ENCODE measurements at places on chromosomes 13 and 19. TPM values are rescaled to one million over a fixed set of nuclear protein-coding genes. Genes with fewer than 3 reads are reported as not detected.

Gene OR7C1
- total RNA-seq, result not detected

Gene ETHE1
- total RNA-seq, result 49.3 TPM

Gene FREM2
- total RNA-seq, result 0.19 TPM

Gene KIR2DL3
- total RNA-seq, result not detected

Gene MRPL57
- total RNA-seq, result 14.2 TPM

Gene IRF3
- 32.6 TPM for total RNA-seq

Gene KIR3DL1
- total RNA-seq, result not detected

Gene ONECUT3
- not detected for total RNA-seq

DNA sequence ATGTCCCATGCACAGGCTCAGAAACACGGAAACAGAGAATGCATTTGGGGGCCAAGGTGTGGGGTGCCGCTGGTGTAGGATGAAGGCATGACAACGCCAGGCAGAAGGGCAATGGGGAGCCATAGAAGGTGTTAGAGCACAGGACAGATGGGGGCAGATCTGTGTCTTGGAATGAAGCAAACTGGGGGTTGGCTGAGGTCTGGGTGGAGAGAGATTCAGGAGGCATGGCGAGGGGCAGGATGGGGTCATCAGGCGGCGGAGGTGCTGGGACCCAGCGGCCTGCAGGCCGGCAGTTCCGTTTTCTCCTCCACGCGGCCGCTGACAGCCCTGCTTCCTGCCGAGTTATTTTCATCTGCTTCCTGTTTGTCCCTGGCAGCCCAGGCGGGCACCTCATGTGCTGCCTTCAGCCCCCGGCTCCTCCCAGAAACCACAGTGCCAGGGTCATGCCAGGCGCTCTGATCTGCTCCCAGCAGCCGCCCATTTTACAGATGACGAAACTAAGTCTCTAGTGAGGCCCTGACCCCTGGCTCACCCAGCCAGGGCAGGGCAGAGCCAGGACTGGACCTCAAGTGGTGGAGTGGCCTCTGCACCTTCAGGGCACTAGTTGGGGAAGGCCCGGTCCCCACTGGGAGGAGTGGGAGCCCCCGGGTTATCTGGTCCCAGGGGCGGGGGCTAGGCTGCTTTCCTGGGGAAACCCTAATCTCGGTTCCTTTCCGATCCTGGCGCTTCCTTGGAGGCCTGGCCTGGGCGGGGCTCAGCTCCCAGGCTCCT lies 2.2 kb downstream of the ARHGAP45 start:
- peak; percentile 69 for DNase-seq

GRCh38 chr13:36888645-36889044 lies 31.4 kb downstream of the SMAD9 start:
- no peak for DNase-seq

- no peak for DNase-seq
Observed at GRCh38 chr13:45718992-45719391, 16.9 kb downstream of the CBY2 start.

GRCh38 chr19:632579-633067 lies 714 bp downstream of the POLRMT start:
- peak; percentile 59 for DNase-seq

GRCh38 chr19:46784262-46785053 lies 3.9 kb downstream of the SLC1A5 start:
- DNase-seq, result peak; percentile 63

DNA sequence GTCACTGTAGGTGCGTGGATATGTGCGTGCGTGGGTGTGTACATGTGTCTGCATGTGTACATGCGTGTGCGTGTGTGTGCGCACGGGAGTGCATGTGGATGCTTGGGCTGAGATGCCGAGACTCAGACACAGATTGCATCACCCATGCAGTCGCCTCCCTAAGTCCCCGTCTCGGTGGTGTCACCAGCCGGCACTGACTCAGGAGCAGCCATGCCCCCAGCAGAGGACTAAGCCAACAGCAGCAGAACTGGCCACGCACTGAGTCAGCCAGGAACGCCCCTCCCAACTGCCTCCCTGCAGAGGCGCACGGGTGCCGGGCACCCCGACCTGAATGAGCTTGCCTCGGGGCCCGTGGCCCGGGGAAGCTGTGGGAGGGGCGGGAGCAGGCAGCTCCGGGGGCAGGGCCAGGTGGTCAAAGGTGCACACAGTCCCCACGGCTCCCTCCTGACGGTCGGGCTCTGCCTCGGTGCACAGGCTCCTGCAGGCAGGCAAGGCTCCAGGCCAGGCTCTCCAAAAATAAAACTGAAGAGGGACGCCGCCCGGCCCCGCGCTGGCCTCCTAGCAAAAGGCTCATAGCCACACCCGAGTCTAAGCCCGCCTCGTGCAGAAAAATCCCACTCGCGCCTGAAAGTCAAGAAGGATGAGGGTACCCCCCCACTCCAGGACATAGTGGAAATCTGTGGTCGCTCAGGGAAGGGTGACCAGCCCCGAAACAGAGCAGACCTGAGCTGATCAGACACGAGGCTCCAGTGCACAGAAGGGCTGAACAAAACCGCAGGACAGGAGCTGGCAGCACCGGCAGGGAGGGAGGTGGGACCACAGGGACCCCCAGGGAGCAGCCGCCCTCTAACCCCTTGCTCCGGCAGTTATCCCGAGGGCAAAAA lies 49.2 kb downstream of the GADD45B start:
- no peak for DNase-seq

DNA sequence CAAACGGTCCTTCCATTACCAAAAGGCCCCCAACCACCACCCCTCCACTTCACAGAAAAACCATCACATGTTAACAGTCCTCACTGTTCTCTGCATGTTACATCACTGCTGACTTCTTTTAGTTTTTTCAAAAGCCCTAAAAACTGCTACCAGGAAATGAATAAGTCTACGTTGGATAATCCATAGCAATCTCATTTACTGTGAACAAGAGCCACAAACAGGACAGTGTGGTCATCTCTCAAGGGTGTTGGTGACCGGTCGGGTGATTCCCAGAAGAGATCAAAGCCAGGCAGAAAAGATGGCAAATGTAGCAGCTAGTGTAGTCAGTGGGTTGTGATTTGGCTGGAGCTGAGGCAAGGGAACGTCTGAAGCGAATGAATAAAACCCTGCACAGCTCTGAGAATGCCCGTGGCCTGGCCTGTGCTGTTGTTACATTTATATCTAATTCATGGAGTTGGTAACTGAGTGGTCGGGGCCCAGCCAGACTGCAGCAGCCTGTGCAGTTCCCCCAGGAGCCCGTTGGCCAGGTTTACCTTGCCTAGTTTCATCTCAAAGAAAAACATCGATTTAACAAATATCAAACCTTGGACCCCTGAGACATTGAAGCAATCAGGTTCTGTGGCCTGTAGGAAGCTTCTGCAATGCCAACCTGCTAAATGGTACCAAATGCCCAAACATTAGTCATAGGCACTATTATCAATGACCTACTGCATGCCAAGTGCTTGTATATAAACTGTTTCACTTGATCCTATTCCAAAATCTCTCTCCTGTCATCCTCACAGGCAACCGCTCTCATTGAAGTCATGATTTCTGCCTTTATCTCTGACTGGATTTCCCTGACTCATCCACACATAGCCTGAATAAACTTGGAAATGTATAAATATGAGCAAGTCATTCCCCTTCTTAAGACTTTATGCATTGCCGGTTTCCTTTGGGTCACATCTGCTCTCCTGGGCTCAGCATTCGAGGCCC lies 153.8 kb upstream of the SERP2 start:
- DNase-seq, result no peak

DNA sequence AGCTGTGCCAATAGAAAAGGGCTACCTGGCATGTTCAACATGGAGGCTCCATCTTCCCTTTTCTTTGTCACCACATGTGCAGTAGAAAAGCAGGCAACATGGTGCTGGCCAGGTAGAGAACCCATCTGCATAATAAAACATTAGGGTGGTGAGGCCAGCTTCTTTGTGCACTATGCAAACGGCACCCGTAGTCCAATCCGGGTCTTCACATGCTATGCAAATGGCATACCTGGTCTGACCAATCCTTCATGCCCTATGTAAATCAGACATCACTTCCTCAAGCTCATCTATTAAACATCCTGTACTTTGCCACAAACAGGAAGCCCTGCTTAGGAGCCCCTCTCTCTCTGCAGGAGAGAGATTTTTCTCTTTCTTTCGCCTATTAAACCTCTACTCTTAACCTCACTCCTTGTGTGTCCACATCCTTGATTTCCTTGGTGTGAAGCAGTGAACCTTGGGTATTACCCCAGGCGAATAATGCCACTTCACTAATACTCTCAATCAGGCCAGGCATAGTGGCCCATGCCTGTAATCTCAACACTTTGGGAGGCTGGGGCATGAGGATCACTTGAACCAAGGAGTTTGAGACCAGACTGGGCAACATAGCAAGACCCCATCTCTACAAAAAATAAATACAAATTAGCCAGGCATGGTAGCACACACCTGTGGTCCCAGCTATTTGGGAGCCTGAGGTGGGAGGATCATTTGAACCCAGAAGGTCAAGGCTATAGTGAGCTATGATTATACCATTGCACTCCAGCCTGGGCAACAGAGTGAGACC lies 111.3 kb upstream of the MRI1 start:
- DNase-seq, result no peak

DNA sequence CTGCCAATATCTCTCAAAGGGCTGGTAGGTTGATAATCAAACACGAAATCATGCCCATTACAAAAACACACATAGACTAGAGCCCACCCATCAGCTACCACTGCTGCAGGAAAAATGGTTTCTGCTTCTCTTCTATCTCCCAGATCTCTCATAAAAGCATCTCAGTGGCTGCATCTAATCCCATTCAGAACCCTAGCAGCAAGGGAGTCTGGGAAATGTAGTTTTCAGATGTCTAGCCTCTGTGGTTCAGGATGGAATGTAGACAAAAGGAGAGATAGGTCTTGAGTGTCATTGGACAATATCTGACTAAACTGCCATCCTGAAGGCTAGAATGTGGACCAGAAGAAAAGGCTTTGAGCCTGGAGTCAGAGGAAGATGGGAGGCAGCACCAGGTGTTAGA lies 32.1 kb downstream of the RDH8 start:
- no peak for DNase-seq

- no peak for DNase-seq
Observed at GRCh38 chr19:47142779-47143178, 12.1 kb downstream of the SAE1 start.

- DNase-seq, result peak; percentile 76
Observed at GRCh38 chr19:49875857-49876421, 1.2 kb downstream of the AKT1S1 start.

DNA sequence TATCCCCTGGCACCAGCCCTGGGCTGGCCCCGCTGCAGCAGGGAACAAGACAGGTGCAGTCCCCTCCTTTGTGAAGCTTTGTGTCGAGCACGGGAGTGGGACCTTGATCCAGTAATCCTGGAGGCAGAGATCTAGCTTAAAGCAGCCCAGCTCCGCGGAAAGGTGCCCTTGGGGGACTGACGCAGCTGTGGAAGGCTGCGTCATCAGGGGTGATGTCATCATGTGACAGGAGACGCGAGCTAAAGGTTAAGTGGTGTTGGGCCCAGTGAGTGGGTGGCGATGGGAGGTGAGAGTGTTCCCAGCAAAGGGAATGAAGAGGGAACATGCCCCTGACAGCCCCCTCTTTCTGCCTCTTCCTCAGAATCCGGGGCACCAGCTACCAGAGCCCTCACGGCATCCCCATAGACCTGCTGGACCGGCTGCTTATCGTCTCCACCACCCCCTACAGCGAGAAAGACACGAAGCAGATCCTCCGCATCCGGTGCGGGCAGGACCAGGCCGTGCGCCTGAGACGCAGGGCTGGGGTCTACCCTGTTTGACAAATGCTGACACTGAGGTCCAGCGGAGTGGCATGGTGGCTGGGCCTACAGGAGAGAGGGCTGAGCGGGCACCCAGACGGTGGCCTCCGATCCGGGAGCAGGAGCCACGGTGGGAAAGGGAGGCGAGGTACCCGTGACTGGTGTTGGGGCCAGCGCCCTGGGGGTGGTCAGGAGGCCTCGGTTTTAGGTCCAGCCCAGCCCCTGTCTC lies 2.6 kb downstream of the LHB start:
- no peak for DNase-seq

- DNase-seq, result no peak
Observed at GRCh38 chr13:20360835-20361412, 128.8 kb upstream of the GJB6 start.

- DNase-seq, result peak; percentile 53
Observed at GRCh38 chr13:101514695-101515275, 62.3 kb downstream of the ITGBL1 start.

GRCh38 chr19:11180346-11180745 lies 17.0 kb downstream of the KANK2 start:
- no peak for DNase-seq

- DNase-seq, result no peak
Observed at GRCh38 chr19:18171605-18172327, 1.8 kb upstream of the IFI30 start.

GRCh38 chr19:38265921-38266429 lies 1.6 kb downstream of the SPINT2 start:
- no peak for DNase-seq
